ENCODE measurements at places on chromosomes 1 and 21.

GRCh38 chr1:203629016-203629506 lies 2.4 kb downstream of the ATP2B4 start:
- DNase-seq = no peak

DNA sequence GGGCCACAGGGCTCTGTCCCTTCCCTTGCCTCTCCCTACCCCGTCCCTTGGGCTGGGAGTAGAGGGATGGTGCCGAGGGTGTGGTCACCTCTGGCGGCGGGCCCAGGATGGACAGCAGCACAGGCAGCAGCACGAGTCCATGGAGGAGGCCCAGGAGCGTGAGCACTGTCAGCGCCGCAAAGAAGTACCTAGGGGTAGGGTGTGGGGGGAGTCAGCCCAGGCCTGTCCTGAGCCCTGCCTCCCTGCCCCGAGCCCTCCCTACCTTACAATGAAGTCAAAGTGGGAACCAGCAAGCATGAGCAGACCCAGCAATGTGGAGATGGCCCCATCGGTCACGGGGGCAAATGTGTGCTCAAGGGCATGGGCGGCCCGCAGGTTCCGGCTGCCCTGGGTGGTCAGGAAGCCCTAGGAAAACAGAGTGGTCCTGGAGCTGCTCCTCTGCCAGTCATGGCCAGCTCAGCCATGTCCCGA lies 14.7 kb downstream of the BTBD19 start:
- no peak for DNase-seq

DNA sequence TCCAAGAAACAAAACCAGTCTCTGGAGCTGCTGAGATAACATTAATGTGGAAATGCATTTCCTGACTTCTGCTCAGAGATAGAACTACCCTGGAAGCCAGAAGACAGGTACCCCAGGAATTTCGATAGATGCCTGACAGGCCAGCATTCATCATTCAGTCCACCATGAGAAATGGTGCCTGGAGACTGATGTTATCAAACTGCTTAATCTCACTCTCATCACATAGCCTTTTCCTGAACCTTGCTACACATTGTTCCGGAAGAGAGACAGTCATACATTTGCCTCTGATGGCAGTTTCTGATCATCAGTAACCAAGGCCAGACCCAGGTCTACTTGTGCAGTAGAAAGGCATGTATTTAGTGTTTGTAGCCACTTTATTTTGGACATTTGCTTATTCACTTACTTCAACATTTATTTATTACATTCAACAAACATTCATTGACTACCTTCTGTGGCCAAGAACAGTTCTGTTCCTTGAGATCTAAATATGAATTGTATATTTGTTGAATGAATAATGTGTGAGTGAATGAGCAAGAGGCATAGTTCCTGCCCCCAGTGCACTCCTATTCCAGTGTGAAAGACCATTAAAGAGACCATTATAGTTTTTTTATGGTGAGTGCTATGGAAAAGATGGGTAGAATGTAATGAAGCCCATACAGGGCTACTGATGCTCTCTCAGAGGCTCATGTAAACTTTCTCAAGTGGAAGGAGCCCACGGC lies 485.7 kb downstream of the NUF2 start:
- no peak for DNase-seq

DNA sequence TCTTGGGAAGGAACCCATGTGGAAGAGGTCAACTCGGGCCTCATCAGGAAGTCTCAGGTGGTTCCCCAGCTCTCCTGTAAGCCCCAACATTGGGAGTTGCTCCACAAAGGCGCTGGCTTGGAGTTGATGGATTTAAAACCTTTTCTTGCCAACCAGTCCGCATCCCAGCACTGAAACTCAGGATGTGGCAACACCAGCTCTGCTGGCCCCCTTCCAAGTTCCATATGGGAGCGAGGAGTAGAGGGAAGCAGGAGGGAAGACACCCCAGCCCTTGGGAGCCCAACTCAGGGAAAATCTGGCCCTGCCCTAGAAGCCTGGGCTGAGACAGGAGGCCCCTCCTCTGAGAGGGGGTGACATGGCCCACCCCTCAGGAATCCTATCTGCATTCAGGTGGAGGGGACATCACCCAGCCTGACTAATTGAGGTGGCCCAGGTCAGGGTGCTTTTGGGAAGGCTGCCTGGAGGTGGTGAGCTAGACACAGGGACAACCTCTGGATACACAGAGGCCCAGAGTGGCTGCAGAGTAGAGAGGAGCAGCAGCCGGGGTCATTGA lies 33.1 kb upstream of the DMBX1 start:
- DNase-seq = no peak

DNA sequence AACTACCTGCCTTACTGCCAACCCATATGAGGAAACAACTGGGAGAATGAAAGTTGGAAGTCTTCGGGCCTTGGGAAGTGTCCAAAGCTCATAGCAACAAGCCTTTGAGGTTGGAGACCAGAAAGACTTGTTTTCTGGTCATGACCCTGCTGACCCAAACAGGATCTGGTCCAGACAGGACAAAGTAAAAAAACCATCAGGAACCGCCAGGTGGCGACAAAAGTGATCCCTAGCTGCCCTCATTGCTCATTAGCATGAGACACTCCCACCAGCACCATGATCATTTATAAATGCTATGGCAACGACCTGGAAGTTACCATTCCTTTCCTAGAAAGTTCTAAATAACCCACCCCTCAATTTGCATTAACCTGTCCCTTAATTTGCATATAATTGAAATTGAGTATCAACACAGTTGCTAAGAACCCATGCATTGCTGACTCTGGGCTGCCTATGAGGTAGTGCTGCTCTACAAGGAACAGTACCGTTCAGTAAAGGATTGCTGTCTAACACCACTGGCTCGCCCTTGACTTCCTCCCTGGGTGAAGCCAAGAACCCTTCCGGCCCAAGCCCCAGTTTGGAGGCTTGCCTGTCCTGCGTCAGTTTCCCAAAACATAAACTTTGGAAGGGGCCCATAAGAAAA lies 89.0 kb downstream of the URB2 start:
- peak; percentile 32 for DNase-seq

GRCh38 chr1:18484721-18485120 lies 4.0 kb downstream of the KLHDC7A start:
- no peak for DNase-seq

DNA sequence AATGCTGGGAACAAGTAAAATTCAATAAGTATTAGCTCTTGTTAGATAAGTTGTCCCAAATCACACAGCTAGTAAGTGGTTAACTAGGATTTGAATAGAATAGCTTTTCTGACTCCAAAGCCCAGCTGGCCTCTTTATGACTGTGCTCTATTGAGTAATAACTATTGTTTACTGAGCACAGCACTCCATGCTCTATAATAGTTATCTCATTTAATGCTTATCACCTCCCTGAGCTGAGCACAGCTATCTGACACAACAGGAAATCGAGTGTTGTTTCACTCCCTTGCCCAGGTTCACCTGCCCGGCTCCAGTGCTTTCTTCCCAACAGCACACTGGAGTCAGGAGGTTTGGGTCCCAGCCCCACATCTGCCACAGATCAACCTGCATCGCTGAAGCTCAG lies 38.8 kb upstream of the STMN1 start:
- DNase-seq = no peak

GRCh38 chr21:31397515-31397926 lies 53.5 kb upstream of the TIAM1 start:
- no peak for DNase-seq

DNA sequence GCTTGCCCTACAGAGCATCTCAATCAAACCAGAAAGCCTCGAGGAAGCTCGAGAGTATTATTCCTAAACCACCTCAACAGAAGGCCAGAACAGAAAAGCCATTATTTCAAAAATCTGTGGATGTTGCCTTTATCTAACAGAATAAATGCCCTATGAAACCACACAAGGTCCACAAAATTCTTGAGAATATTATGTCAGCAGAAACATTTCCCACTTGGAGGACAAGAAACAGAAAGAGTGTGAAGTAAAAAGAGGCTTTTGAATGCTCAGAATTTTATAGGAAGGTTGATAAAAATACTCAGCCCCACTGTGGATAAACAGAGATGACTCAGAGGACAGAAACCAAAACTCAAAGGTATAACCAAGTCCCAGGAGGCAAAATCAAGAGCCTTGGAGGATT lies 146.4 kb upstream of the LRRC7 start:
- DNase-seq = no peak

DNA sequence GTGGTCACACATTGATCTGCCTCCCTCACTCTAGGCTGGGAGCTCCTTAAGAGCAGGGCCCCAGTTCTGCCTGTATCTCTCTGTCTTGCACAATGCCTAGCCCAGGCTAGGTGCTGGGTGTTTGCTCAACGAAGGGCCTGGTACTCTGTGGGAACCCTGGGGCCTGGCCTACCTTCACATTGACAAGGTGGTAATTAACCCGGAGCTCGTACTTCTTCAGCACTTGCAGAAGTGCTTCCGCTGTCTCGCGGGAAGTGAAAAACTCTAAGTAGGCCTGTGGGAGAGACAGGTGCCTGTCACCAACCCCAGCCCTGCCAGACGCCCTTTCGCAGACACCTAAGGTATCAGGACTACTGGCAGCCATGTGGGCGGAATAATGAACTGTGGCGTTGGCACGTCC lies 13.7 kb downstream of the MTHFR start:
- no peak for DNase-seq

- no peak for DNase-seq
Measured at GRCh38 chr21:45552696-45553391, 10.6 kb upstream of the SLC19A1 start.

GRCh38 chr1:234708700-234709395 lies 98.9 kb upstream of the IRF2BP2 start:
- DNase-seq = no peak

GRCh38 chr1:184840596-184840995 lies 85.9 kb upstream of the EDEM3 start:
- peak; percentile 2 for DNase-seq

DNA sequence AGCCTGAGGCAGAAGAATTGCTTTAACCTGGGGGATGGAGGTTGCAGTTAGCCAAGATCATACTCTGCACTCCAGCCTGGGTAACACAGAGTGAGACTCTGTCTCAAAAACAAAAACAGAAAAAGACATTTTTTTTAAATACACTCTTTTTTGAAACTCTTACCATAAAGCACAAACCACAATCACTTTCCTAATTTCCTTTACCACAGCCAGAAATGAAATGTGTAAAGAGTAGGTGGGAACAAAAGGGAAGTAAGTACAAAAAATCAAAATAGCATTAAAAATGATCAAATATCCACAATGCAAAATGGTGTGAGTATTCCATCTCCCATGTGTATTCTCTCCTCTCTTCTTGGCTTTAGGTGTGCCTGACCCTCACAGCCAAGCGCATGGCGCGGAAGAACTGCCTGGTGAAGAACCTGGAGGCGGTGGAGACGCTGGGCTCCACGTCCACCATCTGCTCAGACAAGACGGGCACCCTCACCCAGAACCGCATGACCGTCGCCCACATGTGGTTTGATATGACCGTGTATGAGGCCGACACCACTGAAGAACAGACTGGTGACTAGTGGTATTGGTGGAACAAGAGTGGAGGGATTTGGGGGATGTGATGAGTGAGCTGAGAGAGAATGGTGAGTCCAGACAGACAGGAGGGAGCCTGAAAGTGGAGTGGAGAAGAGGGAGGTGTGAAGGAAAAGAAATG lies 14.9 kb downstream of the ATP1A4 start:
- DNase-seq = no peak

DNA sequence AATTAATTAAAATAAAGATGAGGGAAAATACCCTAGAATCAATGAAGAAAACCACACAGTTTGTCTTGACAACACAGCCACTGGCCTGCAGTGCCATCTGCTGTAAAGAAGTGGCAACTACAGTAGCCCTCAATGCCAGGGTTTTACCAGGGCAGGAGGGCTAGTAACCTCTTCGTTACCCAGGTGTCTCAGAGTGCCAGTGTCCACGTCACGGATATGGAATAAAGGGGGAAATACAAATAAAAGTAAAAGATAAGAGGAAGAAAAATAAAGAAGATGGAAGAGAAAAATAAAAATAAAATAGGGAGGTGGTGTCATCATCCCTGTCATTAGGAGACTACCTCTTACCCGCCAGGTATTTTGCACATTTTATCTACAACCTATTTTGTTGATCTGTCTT lies 14.2 kb upstream of the SLC44A3 start:
- peak; percentile 39 for DNase-seq

DNA sequence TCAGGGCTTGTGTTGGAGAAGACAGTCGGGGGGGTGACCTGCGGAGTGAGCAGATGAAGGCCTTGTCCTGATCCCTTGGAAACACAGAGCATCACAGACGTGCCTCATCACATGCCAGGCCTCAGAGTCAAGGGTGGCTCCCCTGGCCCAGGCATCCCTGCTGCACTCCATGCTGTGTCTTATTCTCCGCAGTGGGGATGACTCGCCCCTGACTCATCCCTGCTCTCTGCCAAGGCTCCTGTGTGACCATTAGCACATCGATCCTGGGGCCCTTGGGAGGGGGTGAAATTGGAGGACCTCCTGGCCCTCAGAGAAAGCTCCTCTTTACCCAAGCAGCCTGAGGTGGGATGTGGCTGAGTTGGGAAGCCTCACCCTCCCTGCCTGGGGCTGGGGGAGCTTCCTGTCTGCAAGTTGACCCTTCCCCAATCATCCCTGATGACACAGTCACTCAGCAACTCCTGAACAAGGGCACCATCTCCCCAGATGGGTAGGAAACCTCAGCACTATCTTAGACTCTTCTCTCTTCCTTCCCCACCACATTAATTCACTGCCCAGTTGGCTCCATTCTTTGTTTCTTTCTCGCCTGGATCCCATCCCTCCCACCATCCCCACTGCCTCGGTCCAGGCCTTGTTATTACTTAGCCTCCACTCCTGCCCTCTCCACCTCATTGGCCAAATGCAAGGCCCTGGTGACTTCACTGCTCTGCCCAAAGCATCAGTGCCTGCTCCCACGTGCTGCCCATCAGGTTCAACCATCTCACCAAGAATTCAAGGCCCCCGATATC lies 74.6 kb downstream of the CAMK2N1 start:
- no peak for DNase-seq

DNA sequence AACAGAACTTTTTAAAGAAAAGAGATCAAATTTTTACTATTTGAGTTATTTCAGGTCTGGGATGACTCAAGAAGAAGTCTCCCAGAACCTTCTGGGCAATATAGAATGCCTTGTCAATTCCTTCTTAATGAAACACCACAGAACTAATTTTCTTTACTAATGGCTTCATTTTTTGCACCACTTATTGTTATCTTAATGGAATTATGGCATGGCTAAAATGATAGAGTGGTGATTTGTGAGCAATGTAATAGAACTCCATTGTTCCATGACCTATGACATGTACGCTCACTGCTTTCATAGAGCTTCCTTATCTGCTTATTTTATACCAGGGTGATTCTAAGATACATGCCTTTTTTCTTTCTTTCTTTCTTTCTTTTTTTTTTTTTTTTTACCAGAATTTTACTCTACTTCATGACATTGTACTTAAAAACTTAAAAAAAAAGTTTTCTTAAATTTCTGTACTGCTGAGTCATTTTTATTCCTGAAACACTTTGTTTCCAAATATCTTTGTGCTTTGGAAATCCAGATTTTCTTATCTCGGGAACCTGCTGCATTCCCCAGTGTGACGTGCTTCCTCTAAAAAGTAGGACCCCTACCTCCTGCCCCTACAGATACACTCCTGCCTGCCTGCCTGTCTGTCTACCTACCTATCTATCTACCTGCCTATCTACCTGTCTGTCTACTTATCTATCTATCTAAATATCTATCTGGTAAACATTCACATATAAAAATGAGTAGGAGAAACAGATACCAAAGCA lies 284.9 kb downstream of the PBX1 start:
- DNase-seq = no peak

GRCh38 chr1:119565131-119565772 lies 58.2 kb downstream of the HSD3B1 start:
- no peak for DNase-seq

- DNase-seq = no peak
Measured at GRCh38 chr1:19382222-19382621, 70.1 kb downstream of the SLC66A1 start.
